ENCODE measurements at places on chromosomes 2 and 18.

- DNase-seq = no peak
These were observed 338.0 kb upstream of the GYPC start for GRCh38 chr2:126317790-126318431.

GRCh38 chr18:49547701-49548100, 14.2 kb upstream of the LIPG start:
- no peak for DNase-seq

GRCh38 chr2:58895857-58896256, 654.7 kb upstream of the FANCL start:
- DNase-seq = no peak

GRCh38 chr2:42386682-42387081, 25.7 kb upstream of the COX7A2L start:
- DNase-seq = no peak

GRCh38 chr2:21244161-21244560, 120.4 kb downstream of the TDRD15 start:
- DNase-seq = no peak

- DNase-seq = no peak
These were observed 91.5 kb downstream of the FHOD3 start for GRCh38 chr18:36389027-36389426.

Measured in CD4-positive, alpha-beta T cell treated with Interleukin-15 for 1 hour (primary cell).